Kidney capillary endothelial cell (primary cell): ENCODE measurements at places on chromosomes 11 and 22.

- no peak for DNase-seq
Measured at GRCh38 chr11:76850130-76850529, 10.6 kb upstream of the ACER3 start.

DNA sequence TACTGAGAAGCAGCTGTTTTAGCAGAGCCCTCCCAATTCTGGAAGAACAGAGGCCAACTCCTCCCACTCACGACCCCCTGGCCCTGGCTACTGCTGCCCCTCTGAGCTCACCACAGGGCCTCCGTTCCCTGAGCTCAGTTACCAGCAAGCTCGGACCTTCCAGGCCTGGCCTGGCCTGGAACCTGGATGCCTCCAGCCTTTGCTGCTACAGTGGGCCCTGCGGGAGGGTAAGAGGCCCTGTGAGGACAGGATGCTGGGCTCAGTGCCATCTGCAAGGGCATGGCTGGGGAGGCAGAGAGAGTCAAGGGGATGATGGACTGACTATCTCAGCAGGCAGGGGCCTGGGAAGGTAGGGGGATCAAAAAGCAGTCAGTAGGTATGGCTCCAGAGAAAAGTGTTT is 209.9 kb upstream of the NCAM1 start:
- DNase-seq, result no peak

DNA sequence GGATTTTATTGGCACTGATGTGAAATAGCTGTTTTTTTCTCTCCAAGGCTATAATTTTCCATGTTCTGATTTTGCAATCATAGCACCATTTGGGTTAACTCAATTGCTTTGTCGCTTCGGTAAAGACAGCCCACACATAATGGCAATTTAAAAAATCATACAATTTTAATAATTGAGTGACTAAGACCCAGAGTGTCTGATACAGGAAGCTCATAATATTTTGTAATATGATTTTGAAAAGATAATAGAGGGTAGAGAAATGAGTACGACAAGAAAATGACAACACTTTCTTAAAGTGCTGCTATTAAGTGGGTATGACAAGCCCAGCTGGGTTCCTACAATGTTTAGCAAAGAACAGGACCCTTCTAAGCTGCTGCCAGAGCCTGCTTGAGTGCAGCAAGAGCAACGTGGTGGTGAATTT is 439.1 kb downstream of the METTL15 start:
- no peak for DNase-seq

- no peak for DNase-seq
Measured at GRCh38 chr11:109735128-109735527, 313.1 kb downstream of the C11orf87 start.

DNA sequence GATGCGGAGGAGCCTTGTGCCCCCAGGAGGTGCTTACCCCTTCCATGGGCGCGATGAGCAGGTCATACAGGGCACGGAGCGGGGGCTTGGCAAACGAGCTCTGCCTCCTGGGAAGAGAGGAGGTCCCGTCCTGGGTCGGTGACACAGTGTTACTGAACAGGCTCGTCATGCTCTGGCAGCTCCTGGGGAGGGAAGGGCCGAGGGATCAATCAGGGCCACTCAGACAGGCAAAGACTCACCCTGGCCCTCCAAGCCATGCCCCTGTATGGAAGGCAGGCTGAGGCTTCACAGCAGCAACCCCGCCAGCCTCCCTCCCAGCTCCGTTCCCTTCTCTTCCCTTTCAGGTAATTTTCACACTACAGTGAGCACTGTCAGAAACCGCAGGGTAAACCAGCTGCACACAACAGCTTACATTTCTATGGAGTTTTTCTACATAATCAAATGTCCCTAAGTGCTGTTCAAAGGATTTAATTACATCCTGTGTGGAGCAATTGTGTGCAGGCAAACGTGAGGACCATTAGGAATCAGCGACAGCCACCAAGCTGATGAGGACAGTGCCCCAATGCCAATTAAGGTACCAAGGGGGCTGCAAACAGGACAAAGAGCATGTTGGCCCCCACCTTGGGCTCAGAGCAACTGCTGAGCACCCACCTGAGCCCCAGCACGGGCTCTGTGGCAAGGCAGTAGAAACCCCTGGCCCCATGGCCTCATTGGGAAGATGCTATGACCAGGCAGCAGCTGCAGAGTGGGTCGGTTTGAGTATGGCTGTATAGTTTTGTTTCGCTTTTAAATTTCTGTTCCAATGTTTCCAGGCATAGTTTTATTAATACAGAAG is 95.4 kb upstream of the PITPNB start:
- no peak for DNase-seq

GRCh38 chr22:24094966-24095365 is 83.9 kb downstream of the CABIN1 start:
- DNase-seq, result no peak

- DNase-seq, result no peak
Measured at GRCh38 chr11:64568584-64569140, 22.4 kb upstream of the SLC22A12 start.

- no peak for DNase-seq
Measured at GRCh38 chr11:67449116-67449844, 3.2 kb downstream of the GPR152 start.

DNA sequence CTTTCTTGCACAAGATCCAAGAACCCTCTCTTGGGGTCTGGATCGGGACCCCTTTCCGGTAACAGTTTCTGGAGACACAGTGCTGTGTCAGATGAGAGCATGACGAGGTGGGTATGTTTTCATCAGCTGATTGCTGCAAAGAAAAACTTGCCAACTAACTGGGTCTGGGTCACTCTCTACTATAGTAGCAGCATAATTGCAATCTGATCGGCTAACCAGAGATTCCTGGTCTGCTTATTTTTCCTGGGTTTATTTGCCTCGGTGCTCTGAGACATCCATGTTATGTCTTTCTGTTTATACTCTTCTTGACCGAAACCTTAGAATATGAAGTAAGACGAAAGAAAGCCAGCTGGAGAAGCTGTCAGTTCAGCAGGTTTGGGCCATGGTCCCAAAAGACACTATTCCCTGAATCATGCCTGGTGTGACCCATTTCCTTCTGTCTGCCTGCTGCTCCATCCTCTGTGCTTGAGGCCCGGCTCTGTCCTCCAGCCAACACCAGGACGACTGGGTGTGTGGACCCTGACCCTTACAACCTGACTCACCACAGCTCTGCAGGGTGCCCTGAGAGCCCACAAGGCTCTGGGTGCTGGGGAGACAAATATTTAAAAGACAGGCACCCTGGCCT is 24.1 kb upstream of the CLMP start:
- no peak for DNase-seq

DNA sequence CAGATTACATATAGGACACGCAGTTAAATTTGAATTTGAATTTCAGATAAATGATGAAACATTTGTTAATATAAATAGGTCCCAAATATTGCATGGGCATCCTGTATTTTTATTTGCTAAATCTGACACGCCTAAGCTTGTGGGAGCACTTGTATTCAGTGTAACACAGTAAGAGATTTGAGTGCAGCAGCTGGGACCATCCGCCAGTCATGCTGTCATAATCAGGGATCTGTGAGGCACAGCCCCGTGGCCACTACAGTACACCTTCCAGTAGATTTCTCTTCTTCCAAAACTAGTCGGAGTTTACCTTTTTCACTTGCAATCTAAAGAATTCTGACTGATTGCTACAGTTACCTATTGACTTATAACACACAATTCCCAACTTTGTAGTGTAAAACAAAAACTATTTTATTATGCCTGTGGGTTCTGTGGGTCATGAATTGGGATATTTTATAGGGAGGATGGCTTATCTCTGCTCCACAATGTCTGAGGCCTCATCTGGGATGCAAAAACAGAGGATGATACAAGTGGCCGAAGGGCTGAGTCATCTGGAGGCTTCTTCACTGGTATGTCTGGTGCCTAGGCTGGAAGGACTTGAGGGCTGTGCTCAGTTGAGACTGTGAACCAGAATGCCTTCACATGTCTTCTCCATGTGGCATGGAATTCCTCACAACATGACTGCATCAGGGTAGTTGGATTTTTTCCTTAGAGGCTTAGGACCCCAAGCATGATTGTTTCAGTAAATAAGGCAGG is 74.1 kb downstream of the PRSS23 start:
- no peak for DNase-seq

- no peak for DNase-seq
Measured at GRCh38 chr22:27267145-27267544, 534.4 kb downstream of the MN1 start.

- no peak for DNase-seq
Measured at GRCh38 chr11:87901341-87901740, 273.9 kb downstream of the RAB38 start.

GRCh38 chr22:21734540-21735199 is 924 bp downstream of the YPEL1 start:
- DNase-seq, result no peak

- no peak for DNase-seq
Measured at GRCh38 chr11:102516179-102516578, 14.4 kb downstream of the MMP7 start.

- no peak for DNase-seq
Measured at GRCh38 chr11:77468527-77468926, 5.4 kb downstream of the PAK1 start.

DNA sequence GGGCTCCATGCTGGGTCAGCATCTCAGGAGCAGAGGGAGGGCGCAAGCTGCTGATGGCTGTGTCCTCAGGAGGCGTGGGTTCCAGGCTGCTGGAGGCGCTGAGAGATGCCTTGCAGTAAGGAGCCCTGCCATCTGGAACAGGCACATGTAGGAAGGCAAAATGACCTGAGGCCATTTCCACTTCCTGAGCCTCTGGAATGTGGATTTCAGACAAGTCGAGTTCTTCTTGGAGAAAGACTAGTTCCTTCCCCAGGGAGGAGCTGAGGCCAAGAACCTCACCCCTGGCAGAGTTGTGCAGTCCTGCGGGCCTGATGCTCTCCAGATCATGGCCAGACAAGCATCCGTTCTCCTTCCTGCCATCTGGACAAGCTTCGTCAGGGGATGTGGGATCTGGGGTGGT is 19.3 kb downstream of the HPS4 start:
- DNase-seq, result no peak

GRCh38 chr22:49157529-49158339 is 669.9 kb downstream of the BRD1 start:
- DNase-seq, result no peak

DNA sequence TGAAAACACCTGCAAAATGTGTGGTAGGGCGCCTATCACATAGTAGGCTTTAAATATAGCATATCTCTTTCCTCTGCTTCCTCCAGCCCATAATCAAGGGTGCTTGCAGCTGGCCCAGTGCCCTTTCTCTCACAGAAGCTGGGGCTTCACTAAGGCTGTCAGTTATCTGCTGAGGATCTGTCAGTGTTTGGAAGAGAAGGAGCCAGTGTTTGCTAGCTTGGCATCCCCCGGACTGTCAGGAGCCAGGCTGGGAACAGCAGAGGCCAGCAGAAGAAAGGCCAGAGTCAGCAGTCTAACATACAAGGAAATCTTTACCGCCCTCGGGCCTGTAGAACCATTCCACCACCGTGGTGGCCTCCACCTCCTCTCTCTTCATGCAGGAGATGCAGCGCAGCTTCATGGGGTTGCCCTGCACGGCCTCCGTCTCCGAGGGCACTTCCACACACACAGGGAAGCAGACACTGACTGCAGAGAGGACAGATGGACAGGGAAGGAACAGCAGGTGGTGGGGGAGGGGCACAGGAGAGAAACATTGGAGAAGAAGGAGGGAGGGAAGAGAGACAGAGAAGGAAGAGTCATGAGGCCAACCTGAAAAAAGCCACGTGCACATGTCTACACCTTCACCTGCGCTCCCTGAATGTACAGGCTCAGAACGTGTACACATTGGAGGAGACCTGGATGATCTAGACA is 9.0 kb downstream of the SCN3B start:
- DNase-seq, result no peak

DNA sequence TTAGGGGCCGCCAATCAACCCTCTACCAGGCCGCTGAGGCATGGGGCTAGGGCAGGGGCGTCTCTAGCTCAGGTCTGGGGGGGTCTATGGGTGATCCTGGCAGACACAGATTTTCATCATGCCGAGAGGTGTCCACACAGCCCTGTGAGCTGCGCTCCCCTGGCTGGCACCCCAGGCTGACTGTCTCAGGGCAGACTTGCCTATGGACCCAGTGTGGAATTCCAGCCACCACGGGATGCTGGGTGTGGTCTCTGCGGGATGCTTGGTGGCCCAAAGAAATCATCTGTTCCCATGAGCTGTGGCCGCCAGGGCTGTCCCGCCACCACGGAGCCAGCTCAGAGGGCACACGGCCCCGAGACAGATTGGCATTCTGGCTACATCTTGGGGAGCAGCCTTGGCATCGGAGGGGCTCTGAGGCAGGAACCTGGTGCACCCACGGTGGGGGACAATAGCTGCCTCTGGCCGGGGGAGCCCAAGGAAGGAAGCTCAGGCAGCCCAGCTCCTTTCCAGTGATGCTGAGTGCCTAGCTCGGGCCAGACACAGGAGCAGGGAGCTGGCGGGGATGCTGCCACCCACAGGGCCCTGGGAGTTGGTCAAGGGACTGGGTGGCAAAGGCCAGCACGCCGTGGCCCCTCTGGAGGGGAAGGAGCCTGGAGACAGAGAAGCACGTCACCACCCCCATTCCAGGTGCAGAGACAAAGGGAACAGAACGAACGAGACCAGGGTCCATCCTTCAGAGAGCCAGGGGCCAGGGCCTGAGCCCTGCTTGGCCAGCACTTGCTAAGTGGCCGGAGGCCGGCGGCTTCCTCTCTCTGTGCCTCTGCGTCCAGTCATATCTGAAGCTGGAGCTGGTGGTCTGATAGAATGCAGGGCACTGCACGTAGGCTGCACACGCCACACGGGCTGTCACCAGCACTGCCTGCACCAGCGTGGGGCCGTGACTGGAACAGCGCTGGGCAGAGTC is 64.4 kb upstream of the FGF3 start:
- DNase-seq, result no peak
